HepG2 (cell line): ENCODE measurements at places on chromosomes 2 and 18.

GRCh38 chr18:13370995-13371625 is 152.6 kb downstream of the LDLRAD4 start:
- H3K27me3 ChIP-seq, result no peaks in the 10 kb centered on the region
- peaks cover 13% of the 10 kb centered on the region; the same call in 1 of the 2 replicates for H3K4me1 ChIP-seq
- no peaks in the 10 kb centered on the region for H3K36me3 ChIP-seq
- DNase-seq, result no peak
- H3K27ac ChIP-seq, result no peak overlapping the region
- H3K4me3 ChIP-seq, result no peak overlapping the region

GRCh38 chr2:199356412-199356811 is 101.3 kb downstream of the SATB2 start:
- H3K4me3 ChIP-seq, result no peak overlapping the region
- H3K27ac ChIP-seq, result no peak overlapping the region
- H3K4me1 ChIP-seq, result no peaks in the 10 kb centered on the region

DNA sequence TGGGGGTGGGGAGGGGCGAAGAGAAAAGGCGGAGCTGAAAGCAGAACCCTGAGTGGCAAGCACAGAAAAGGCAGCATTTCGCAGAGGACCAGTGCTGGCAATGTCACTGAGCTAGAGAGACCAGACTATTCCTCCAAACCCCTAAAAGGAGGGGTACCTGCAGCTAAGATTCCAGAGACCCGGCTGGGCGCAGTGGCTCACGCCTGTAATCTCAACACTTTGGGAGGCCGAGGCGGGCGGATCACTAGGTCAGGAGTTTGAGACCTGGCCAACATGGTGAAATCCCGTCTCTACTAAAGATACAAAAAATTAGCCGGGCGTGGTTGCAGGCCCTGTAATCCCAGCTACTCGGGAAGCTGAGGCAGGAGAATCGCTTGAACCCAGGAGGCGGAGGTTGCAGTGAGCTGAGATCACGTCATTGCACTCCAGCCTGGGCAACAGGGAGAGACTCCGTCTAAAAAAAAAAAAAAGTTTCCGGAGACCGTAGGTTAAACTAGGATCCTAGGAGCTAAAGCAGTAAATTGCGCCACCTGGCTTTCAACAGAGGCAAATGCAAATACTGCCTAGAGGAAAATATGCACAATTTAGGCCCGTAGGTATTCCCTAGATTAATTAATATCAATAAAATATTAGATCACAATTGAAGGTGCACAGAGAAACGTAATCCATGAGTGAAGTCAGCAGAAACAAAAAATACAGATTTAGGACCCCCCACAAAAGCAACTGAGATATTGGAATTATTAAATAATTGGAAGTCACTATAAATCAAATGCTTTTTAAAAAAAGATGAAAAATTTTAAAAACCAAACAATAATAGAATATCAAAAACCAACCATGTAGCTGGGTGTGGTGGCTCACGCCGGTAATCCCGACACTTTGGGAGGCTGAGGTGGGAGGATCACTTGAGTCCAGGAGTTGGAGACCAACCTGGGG is 4.9 kb downstream of the UCN start:
- no peaks in the 10 kb centered on the region for H3K36me3 ChIP-seq
- H3K27ac ChIP-seq, result peak overlapping the region; percentile 42
- DNase-seq, result peak; percentile 86
- H3K4me1 ChIP-seq, result peaks cover 33% of the 10 kb centered on the region
- H3K27me3 ChIP-seq, result peaks cover 5% of the 10 kb centered on the region
- peak overlapping the region; percentile 63 for H3K4me3 ChIP-seq

GRCh38 chr2:123953846-123954245 is 71.2 kb upstream of the CNTNAP5 start:
- H3K27me3 ChIP-seq, result no peaks in the 10 kb centered on the region
- no peak overlapping the region for H3K27ac ChIP-seq
- DNase-seq, result no peak
